ENCODE measurements at places on chromosomes 16 and 17.
A peak's percentile ranks its signal among the peaks of the same experiment; 100 is the strongest.

GRCh38 chr16:67207249-67208091 is 8.5 kb downstream of the ELMO3 start:
- no peak for DNase-seq

- no peak for DNase-seq
These were observed 576.2 kb downstream of the CDH8 start for GRCh38 chr16:61460020-61460419.

DNA sequence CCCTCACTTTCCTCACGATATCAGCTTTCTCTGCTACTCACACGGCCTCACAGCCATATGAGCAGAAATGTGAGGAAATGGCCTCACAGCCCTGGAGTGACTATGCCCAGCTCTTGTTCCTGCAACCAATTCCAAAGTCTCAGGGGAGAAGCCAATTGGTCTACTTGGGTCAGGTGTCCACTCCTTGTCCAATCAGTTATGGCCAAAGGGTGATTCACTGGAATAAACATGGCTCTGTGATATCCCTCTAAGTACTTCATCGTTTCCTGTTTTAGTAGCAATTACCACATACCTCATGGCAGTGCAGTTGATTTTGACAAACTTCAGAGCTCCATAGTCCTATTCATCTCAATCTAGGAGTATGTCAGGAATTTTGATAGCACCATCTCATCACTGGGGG is 195.4 kb downstream of the KATNIP start:
- no peak for DNase-seq

DNA sequence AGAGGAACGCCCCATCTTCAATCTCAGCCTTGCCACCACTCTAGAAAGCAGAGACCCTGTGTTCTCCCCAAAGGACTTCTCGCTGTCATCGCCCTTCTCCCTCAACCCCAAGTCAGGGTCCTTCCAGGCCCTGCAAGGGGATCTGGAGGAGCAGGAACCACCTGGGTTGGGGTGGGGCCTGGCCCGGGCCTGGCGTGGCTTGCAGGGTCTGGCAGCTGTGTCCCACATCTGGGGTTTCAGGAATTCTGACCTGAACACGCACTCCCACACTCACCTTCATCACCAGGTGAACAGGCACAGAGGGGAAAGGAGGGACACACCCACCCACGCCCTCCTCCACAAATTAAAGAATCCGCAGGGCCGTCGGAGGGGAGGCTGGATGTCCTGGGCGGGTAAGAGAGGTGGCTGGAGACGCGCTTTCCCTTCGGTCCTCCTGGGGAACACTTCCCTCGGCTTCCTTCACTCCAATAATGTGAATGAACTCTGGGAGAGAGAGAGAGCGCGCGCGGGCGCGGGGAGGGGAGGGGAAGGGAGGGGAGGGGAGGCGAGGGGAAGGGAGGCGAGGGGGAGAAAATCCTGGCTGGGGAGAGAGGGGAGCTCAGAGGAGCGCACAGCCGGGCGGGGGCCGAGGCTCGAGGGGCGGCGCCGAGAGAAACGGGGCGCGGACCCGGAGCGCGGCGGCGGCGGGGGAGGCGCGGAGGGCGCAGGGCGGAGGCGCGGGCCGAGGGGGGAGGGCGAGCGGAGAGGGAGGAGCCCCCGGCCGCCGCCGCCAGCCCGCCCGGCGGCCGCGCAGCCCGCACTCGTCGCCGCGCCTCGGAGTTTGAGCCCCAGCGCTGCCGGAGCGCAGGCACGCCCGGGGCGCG is at the start of gene CACNG4:
Gene CACNG4, plus strand, starts transcription at position 799 of the 863 bp plus-strand sequence. CDS start 205 bp downstream, outside the sequence.
- no peak for DNase-seq

- DNase-seq: peak; percentile 73
These were observed at the start of gene ST6GALNAC2 for GRCh38 chr17:76585649-76586593. Gene ST6GALNAC2 (minus strand): TSS chr17:76585860. CDS start chr17:76585808, 52 bp downstream.

DNA sequence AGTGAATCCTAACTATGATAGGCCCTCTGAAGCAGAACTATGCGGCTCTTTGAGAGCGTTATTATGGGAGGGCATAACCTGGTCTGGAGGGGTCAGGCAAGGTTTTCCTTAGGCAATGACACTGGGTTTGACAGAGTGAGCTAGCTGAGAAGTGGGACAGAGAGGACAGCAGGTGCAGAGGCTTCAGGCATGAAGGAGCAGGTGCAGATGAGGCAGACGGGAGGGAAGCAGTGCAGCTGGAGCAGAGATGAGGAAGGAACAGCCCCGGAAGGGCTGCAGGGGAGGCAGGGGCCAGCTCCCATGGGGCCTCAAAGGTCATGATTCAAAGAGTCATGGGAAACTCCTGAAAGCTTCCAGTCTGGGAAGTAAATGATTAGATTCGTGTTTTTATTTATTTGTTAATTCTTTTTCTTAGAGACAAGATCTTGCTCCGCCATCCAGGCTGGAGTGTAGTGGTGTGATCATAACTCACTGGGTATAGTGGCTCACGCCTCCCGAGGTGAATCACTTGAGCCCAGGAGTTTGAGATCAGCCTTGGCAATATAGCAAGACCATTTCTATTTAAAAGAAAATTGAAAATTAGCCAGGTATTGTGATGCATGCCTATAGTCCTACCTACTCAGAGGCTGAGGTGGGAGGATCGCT is 5.4 kb downstream of the MARCHF10 start:
- no peak for DNase-seq

GRCh38 chr17:33895491-33895890 is 359.6 kb upstream of the CCL2 start:
- no peak for DNase-seq

- DNase-seq: no peak
These were observed 165.4 kb downstream of the AIPL1 start for GRCh38 chr17:6269478-6269877.

DNA sequence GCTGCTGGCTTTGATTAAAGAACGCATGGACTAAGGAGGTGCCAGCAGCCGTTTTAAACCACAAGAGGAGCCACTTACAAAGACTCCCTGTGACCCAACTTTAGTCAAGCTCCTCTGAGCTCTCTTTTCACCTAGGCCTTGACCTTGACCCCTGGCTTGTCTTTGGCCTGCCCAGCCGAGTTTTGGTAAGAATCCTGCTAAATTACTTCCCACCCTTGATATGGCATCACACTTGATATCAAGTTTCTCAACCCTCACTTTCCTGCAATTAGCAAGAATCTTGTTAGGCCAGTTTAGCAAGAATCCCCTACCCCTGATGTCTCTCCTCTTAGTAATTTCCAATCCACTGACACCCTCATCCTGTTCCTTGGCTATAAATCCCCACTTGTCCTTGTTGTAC is 232.8 kb upstream of the SALL1 start:
- DNase-seq: no peak

Measured in tibial artery (tissue), 4 donors.